ENCODE measurements at places on chromosomes 12 and 14.

GRCh38 chr14:31567655-31568054 lies 6.5 kb downstream of the NUBPL start:
- DNase-seq = no peak

DNA sequence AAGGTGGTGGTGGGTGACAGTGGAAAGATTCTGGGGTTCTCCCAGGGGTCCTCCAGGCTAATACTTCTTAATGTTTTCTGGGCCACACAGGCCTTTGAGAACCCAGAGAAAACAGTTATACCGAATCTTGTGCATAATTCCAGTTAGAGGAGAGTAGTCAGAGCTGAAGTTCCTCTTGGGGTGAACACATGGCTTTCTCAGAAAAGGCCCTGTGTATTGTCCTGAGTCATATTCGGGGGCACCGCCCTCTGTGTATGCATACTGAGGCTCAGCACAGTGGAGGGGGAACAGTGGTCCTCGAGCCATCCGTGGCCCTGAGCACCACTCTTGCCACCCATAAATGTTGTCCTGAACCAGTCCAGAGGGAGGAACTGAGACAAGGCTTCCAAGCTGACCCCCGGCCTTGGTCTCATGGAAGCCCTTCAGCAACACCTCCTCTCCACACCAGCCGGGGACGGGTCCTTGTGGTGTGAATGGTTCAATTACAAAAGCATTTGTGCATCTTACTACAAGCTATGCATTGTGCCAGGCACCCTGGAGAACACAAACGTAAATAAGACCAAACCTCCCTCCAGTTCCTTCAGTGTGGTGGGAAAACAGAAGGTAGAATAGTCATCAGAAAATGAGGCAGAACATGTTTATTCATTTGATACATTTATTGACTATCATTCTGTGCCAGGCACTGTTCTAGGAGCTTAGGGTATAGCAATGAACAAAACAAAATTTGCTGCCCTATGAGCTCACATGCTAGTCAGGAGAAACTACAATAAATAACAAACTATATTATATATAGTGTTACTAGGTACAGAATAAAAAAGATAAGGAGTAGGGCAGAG lies 9.9 kb downstream of the DHRS2 start:
- no peak for DNase-seq

DNA sequence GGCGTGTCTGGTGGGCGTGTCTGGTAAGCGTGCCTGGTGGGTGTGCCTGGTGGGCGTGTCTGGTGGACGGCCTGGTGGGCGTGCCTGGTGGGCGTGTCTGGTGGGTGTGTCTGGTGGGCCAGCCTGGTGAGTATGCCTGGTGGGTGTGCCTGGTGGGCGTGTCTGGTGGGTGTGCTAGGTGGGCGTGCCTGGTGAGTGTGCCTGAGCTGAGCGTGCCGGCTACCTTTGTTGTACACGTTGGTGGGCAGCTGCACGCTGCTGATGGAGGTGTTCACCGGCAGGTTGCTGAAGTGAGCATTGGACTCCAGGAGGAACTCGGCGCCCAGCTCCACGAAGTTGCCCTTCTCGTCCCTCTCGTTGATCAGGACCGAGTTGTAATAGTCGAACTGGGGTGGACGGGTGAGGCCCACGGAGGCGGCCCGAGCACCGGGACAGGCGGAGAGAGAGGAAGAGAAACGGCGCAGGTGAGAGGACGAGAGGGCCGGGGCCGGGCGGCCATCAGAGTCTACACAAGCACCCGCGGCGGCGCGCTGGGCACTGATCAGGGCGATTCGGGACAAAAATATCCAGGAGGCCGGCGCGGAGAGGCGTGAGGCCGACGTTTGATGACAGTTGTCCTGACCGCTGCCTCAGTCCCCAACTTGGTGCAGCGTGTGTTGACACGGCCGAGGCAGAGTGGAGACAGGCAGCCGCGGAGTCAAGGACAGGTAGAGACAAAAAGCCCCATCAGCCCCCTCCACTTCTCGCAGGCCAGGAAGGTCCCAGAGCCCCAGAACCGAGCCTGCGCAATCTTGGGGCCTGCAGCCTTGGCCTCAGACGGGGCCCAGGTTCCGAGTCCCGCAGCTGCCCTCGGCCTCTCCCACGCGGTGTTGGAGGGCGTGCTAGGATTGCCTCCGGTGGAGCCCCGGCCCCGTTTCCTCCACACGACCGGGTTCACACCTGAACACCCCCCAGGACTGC lies 10.5 kb downstream of the CACNA2D4 start:
- no peak for DNase-seq

GRCh38 chr12:66115071-66115600 lies 15.4 kb downstream of the LLPH start:
- DNase-seq = no peak

GRCh38 chr14:100581228-100582145 lies 5.7 kb downstream of the BEGAIN start:
- no peak for DNase-seq

DNA sequence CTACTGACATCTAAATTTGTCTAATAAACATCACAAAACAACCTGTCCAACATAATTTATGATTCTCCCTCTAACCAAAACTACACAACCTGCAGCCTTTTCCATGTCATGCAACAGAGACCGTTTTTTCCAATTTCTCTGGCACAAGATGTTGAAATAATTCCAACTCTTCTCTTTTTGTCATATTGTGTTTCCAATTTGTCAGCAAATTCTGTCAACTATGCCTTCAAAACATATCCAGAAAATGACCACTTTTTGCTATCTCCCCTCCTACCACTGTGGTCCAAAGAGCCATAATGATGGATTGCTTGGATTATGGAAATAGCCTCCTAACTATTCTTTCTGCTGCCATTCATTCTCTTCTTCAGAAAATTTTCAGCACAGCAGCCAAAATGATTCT lies 31.3 kb upstream of the SSTR1 start:
- no peak for DNase-seq

GRCh38 chr12:91871751-91872150 lies 273.9 kb downstream of the BTG1 start:
- DNase-seq = no peak

GRCh38 chr12:109817627-109818231 lies 15.5 kb downstream of the TRPV4 start:
- no peak for DNase-seq

DNA sequence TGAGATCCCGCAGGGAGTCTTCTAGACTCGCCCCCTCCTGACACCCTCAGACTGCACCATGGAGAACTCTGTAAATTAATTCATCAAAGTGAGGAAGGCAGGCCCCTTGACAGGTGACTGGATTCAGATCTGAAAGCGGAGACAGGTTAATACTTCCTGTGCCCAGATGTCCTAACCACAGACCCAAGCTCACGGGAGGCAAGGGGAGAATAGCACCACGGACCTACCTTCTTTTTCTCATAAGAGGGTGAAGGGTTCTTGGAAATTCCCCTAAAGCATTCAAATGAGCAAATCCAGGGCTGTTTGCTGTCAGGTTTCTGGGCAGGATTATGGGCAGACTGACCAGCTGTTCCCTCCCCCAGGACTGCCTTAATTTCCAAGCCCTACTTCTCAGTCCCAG lies 170.0 kb downstream of the ZFP36L1 start:
- DNase-seq = no peak

GRCh38 chr12:70258605-70259403 lies 15.6 kb downstream of the CNOT2 start:
- no peak for DNase-seq

Data from NCI-H345 (cell line).